ENCODE measurements at places on chromosomes 7 and 10.

GRCh38 chr10:21849607-21850006 is 153.9 kb downstream of the DNAJC1 start:
- DNase-seq, result no peak

- no peak for DNase-seq
Observed at GRCh38 chr10:129921801-129922597, 42.1 kb downstream of the EBF3 start.

DNA sequence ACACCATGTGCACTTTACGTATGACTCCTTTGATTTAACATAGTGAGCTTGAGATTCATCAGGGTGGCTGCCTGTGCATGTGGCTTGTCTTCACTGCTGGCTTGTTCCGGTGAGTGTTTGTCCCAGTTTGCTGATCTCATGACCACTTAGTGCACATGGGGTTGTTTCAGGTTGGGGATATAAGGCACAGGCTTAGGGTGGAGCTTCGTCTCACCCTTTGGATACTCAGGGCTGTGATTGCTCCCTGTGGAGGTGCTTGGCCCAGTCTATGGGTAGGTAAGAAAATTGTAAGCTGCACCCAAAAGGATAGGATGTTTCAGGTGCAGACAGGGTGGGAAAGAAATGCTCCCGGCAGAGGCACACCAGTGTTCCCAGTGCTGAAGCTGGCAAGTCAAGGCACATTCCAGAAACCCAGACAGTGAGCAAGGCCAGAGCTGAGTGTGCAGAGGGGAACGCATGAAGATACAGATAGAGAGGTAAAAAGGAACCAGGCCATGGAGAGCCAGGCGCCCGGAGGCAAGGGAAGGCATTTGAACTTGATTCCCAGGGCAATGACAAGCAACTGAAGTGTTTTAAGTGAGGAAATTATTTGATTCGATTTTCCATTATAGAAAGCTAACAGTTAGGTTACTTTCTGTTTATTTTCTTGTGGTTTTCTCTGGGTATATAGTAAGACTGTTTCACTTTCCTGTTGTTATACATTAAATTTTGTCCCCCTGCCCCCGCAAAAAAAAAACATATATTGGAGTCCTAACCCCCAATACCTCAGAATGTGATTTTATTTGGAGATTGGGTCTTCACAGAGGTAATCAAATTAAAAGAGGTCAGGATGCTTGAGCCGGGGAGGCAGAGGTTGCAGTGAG is 289.8 kb upstream of the KLF6 start:
- no peak for DNase-seq

DNA sequence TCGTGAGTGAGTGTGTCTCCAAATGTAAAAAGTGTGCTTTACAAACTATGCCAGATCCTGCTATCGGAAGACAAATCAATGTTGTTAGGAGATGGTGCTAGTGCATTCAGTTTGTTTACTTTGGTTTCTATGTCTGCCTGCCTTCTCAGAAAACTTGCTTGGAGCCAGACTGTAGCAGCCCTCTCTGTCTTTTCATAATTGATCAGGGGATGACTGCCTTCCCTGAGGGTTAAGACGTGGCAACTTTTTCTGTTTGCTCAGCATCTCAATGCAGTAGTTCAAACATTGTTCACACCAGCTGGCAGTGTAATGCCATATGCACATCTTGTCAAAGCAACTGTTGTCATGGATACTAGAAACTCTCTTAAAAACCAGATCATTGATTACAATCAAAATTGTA is 118.5 kb downstream of the FOXP2 start:
- DNase-seq, result no peak

DNA sequence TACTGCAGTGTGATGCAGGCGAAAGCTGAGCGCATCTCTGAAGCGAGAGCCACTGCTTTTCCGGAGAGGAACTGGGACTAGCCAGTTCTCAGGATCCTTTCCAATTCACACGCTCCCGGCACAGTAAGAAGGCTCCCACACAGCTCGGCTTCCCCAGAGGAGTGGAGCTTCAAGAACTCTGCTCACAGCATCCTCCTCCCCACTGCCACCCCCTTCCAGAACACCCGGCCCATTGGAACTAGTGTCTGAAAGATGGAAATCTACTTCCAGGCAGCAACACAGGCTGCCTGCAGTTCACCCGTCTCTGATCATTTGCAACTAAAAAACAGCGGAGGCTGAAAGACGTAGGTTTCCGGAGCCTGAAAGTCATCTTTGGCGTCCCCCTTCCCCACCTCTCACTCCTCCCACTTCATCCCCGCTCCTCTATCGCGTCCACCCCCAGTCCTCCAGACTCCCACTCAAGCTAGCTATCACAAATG is at the start of gene DGKB:
Gene DGKB, minus strand, starts transcription at position 163 of the 479 bp plus-strand sequence.
- no peak for DNase-seq

- no peak for DNase-seq
Observed at GRCh38 chr10:78038791-78039547, 5.3 kb downstream of the RPS24 start.

DNA sequence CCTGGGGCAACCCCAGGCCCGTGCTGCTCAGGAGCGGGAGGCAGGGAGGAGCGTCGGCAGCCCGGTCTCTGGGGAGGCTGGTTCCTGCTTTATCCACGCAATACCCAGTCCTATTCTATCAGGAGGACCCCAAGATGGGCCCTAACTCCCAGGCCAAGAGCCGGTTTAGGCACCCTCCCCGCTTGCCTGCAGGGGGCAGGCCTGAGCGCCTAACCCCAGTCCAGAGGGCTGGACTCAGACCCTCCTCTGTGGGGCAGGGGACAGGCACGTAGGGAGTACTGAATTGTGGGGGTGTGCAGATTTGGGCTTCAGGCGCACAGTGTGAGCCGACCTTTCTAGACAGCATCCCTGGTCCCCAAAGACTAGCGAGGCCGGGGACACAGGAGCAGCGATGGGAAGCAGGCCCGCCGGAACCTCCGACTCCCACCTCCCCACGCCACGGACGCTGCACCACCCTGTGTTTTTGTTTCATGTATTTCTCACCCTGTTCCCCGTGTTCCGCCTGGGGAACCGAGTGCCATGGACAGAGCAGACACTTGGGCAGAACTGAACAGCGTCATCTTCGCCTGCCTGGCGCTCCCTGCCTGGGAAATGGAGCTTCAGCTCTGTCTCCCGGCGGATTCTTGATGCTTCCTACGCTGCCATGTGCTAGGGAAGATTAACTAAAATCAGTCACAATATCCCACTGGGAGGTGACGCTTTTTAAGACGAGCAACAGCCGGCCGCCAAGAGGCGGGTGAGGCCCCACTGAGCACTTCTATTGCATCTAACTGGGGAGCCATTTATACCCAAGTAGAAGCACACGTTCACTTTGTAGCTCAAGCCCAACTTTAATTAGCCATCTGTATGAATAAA is 5.3 kb downstream of the NUDT1 start:
- DNase-seq, result no peak

DNA sequence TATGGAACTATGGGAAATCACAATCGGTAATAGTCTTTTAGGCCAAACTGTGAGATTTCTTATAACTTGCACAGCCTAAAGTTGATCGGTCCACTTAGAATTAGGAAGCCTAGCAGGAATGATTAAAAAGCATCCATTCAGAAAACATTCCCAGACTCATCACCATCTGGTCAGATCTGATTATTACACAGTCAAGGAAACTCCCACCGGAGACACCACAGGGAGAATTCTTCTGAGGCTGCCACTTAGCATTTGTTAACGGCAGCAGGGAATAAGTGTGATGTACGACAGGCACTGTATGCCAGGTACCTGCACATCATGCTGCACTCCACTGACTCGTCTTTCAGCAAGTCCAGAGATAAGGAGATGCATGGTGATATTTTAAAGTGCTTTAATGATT is 227.6 kb upstream of the STEAP1 start:
- DNase-seq, result no peak

- peak; percentile 46 for DNase-seq
Observed at GRCh38 chr7:150983893-150984368, 5.8 kb upstream of the KCNH2 start.

DNA sequence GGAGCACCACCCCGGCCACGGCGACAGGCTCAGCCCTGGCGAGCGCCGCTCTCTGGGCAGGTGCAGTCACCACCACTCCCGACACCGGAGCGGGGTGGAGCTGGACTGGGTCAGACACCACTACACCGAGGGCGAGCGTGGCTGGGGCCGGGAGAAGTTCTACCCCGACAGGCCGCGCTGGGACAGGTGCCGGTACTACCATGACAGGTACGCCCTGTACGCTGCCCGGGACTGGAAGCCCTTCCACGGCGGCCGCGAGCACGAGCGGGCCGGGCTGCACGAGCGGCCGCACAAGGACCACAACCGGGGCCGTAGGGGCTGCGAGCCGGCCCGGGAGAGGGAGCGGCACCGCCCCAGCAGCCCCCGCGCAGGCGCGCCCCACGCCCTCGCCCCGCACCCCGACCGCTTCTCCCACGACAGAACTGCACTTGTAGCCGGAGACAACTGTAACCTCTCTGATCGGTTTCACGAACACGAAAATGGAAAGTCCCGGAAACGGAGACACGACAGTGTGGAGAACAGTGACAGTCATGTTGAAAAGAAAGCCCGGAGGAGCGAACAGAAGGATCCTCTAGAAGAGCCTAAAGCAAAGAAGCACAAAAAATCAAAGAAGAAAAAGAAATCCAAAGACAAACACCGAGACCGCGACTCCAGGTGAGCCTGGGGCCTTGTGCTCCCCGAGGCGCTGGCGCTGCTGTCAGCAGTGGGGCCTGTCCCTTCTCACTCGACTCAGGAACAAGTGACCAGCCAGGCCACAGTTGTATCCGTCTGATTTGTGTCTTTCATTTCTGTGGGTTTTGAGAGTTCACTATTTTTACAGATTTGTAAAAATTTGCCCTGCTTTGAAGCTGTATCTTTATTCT is 117.7 kb downstream of the CYTH3 start:
- DNase-seq, result no peak

- no peak for DNase-seq
Observed at GRCh38 chr10:97003804-97004201, 171.7 kb downstream of the LCOR start.

- no peak for DNase-seq
Observed at GRCh38 chr7:71566376-71566775, 434.4 kb downstream of the GALNT17 start.

- DNase-seq, result no peak
Observed at GRCh38 chr7:106616708-106617051, 44.3 kb downstream of the CCDC71L start.

DNA sequence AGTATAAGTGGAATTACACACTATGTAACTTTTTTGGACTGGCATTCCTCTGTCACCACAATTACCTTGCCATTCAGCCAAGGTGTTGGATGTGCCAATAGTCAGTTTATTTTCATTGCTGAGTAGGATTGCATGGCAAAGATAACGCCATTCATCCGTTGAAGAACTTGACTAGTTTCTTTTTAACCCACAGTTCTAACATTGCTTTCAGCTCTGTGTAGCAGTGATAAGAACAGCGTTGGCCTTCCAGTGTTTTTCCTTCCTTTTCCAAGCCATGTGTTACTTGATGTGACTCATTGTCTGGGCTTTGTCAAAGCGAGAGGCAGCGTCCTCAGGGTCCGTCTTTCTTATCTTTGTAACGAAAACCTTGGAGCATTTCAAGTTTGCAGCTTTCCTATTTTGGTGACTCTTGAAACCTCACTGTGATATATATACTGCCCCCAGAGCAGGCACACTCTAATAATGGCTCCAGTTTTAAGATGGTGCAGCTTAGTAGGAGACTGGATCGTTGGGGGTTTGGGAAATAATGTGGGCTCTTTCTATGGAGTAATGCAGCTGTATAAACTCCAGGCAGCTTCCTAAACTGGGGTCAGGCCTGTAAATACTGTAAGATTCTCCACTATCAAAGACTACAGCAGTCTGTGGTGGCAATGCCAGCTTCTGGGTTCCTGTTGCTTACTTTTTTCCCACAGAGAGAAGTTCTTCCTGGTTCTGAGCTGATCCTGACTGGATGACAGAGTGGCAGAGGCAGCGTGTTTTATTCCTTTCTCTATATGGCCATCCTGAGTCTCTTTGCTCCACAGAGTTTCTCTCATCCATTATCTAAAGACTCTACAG is 41.7 kb downstream of the AKR1E2 start:
- DNase-seq, result peak; percentile 47

DNA sequence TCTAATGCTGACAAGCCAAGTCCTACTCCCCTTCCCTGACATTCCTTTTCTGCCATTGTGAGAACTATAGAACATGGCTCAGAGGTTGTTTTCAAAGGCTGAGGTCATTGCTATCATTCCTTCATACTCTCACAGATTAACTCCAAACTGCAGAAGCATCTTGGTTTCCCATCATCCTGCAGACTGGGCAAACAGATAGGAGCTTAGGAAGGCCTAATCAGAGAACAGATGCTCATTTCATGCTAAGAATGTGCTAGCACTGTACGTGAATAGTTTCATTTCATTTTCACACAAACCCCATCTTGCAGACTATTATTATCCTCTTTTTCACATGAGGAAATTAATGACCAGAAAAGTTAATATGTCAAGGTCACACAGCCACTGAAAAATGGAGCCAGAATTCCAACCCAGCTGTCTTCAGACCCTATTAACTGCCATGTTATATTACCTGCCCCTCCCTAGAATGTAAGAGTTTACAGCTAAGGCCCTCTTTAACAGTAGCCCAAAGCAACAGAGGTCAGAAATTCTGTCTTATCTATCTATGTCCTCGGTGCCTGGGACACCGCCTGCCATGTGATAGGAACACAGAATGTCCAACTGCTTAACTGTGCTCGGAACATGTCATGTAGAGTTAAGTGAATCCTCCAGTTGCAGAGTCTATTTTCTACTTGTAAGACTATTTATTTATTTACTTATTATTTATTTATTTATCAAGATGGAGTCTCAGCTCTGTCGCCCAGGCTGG is 2.9 kb upstream of the LCOR start:
- DNase-seq, result no peak

DNA sequence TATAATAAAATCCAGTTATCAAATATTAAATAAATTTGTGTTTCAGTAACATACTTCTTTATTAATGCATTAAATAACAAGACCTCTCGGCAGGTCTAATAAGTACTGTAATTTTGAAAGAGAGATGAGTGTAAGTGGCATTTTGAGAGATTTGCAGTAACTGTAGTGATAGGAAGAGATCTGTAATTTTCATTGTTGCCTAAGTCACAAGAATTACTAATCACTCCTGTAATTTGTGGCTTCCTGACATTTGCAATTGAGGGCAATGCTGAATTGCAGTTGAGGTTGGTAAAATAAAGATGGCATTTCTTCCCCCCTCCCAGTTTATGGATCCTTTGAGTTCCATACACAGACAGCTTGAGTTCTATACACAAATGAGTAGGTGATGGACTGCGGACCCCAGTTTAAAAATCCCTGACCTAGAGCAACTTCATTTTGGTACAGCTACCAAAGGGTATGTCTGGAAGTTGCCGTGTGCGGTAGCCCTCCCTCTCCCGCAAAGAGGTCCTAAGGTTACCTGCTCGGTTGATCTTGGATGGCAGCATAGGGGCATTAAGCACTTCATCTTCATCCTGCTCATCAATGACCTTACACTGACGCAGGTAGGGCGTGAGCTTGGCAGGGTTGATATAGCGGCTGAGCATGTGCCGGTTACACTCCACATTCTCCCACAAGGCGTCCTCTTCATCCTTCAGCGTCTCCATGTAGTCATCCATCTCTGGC is 96.4 kb downstream of the CARD11 start:
- DNase-seq, result no peak

GRCh38 chr7:65265933-65266519 is 107.6 kb upstream of the ZNF92 start:
- no peak for DNase-seq
